ENCODE measurements at places on chromosomes 5 and 9. TPM values are rescaled to one million over a fixed set of nuclear protein-coding genes. Genes with fewer than 3 reads are reported as not detected.

The OTP gene
- not detected for total RNA-seq

The HTR4 gene
- not detected for total RNA-seq

The SPINK6 gene
- 1.1 TPM for total RNA-seq

The CDO1 gene
- total RNA-seq = 4.6 TPM

The CCL19 gene
- total RNA-seq = not detected

The GIN1 gene
- total RNA-seq = 7.8 TPM

The GDNF gene
- not detected for total RNA-seq

The SLC6A19 gene
- not detected for total RNA-seq

The ELOVL7 gene
- total RNA-seq = not detected

The HARS2 gene
- 29.7 TPM for total RNA-seq

The PTPDC1 gene
- total RNA-seq = 4.3 TPM

The NEK6 gene
- 34.9 TPM for total RNA-seq

The PDZD2 gene
- total RNA-seq = 1.4 TPM

The PCA3 gene
- not detected for total RNA-seq

The CDH10 gene
- under 0.01 TPM for total RNA-seq

The CDC23 gene
- total RNA-seq = 22.5 TPM

The SLC6A3 gene
- total RNA-seq = not detected

The APBB3 gene
- 6.0 TPM for total RNA-seq

The TAF11L3 gene
- not detected for total RNA-seq

The CDH6 gene
- total RNA-seq = 0.29 TPM

The ABO gene
- total RNA-seq = not detected

The NR4A3 gene
- total RNA-seq = not detected

The KLF9 gene
- 43.0 TPM for total RNA-seq

The UBE2R2 gene
- total RNA-seq = 23.4 TPM

The SCGB3A1 gene
- not detected for total RNA-seq

The PCDHGB2 gene
- 0.53 TPM for total RNA-seq

The ZNF608 gene
- 0.18 TPM for total RNA-seq

The ANKRD31 gene
- not detected for total RNA-seq

The KIF4B gene
- total RNA-seq = under 0.01 TPM

The ZNF300 gene
- 3.2 TPM for total RNA-seq

The CAMK4 gene
- total RNA-seq = 5.2 TPM

The NRG2 gene
- total RNA-seq = not detected

The SHISAL2B gene
- total RNA-seq = not detected

The SSBP2 gene
- 30.6 TPM for total RNA-seq

The LAMC3 gene
- total RNA-seq = 0.35 TPM

The INSYN2B gene
- 12.1 TPM for total RNA-seq

Data from myometrial cell (primary cell).